ENCODE measurements at places on chromosomes 4 and X.

- DNase-seq, result no peak
Measured at GRCh38 chrX:24235084-24235710, 78.7 kb downstream of the SUPT20HL2 start.

DNA sequence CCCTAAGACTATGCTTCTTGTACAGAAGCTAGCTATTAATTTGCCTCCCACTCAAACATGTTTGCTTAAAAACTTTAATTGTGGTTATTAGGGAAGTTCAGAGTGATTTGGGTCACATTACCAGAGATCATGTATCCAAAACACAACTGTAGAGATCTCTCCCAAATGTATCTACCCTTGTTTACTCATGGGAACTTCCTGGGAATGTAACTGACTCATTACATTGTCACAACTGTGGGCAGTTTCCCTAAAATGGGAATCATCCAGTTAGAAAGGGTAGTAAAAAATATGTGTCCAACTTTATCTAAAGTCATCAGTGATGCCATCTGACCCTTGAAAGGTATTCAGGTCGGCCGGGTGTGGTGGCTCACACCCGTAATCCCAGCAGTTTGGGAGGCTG lies 40.3 kb upstream of the GLRA3 start:
- DNase-seq, result no peak

DNA sequence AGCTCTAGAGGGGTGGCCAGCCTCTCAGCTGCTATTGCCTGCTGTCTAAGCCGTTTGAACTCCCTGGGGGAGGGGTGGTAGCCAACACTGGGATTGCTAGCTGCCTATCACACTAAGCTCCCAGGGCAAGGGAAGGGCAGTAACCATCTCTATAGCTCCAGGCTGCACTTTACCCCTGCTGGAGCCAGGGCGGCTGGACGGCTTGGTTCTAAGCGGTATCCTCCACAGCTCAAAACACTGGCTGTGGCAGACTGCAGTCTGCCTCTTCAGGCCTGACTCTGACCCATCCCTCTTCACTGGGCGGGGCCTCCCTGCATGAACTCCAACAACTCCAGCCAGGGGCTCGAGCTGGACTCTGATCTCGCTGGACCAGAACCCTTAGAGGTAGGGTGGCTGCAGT lies 55.3 kb upstream of the GNRHR start:
- DNase-seq, result peak; percentile 78

DNA sequence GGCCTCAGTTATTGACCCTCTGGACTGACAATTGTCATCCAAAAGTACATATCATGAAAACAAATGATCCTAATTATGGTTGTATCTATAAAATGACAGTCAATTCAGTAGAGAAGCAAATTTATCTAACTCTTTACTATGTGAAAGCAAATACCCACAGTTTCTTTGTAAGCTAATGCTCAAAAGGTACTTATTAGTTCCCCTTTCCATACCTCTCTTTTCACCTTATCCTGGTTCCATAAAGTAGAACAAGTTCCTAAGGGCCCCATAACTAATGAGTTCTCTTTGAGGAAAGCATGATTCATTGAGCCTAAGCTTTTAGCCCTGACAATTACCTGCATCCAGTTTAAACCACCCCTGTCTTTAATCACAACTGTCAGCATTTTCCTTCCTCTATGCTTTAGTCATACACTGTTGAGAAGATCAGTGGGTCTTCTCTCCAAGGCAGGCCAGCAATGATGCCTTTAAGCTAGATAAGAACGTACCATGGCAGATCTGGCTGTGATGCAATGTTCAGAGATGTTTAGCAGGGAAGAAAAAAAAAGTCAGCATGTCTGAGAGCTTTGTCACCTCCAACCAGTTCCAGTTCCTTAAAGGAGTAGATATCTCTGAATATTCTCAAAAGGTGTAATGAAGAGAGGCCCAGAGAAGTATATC lies 179.7 kb upstream of the RASGEF1B start:
- peak; percentile 51 for DNase-seq

DNA sequence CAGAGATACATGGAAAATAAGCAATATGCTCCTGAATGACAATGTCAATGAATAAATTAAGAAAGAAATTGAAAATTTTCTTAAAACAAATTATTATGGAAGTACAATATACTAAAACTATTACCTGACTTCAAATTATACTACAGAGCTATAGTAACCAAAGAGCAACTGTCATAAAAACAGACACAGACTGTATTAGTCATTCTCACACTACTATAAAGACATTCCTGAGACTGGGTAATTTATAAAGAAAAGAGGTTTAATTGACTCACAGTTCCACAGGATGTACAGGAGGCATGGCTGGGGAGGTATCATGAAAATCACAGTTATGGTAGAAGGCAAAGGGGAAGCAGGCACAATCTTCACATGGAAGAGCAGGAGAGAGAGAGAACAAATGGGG lies 60.0 kb upstream of the CYSLTR1 start:
- DNase-seq, result no peak

- DNase-seq, result peak; percentile 47
Measured at GRCh38 chr4:41069838-41070237, 144.5 kb downstream of the APBB2 start.

DNA sequence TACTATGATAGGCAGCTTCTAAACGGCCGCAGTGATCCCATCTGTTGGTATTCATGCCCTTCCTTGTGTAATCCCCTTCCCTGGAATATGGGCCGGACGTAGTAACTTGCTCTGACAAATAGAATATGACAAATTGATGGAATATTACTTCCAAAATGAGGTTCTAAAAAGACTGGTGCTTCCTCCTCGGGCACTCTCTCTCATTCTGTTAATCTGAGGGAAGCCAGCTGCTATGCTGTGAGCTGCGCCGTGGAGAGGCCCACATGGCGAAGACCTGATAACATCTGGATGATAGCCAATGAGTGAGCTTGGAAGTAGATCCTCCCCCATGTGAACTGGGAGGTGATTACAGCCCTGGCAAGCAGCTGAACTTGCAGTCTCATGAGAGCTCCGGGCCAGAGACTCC lies 27.2 kb upstream of the SLC25A4 start:
- DNase-seq, result peak; percentile 90

- no peak for DNase-seq
Measured at GRCh38 chr4:38233727-38234480, 273.7 kb downstream of the PTTG2 start.

- peak; percentile 49 for DNase-seq
Measured at GRCh38 chrX:112808651-112809195, 31.9 kb downstream of the AMOT start.

Measured in ELF-1 (cell line).